Memory B cell (primary cell): ENCODE measurements at places on chromosomes 2 and 18.
A peak's percentile ranks its signal among the peaks of the same experiment; 100 is the strongest.

- DNase-seq: no peak
Measured at GRCh38 chr2:49111006-49111405, 43.3 kb downstream of the FSHR start.

DNA sequence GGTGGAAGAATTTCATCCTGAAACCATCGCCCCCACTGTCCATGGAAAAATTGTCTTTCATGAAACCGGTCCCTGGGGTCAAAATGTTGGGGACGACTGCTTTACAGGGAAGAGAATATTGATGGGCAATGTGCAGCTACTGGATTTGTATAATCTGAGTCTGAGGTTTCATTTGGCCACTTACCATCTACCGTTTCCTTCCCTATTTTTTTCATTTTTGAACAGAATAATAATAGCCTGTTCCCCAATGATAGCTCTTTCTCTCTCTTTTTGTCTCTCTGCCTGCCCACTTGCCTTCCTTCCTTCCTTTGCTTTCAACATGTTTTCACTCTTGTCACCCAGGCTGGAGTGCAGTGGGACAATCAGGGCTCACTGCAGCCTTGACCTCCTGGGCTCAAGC lies 78.3 kb upstream of the TLK1 start:
- no peak for DNase-seq

GRCh38 chr2:143262389-143262788 lies 133.2 kb downstream of the ARHGAP15 start:
- DNase-seq: no peak

DNA sequence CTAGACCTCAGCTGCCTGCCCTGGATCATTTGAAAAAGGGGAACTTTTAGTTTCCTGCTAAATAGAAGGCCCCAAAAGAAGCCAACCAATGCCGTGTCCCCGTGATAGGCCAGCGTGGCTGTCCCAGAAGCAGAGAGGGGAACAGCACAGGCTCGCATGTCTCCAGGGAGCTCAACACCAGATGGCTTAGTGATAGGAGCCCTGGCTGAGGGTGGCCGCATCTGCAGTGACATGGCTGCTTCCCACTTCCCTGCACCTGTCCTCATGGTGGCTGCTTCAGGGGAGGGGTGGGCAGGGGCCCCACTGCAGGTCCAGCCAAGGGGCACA lies 79.6 kb downstream of the MBP start:
- DNase-seq: peak; percentile 29

GRCh38 chr2:168758970-168759820 lies 43.2 kb upstream of the NOSTRIN start:
- DNase-seq: no peak

- DNase-seq: no peak
Measured at GRCh38 chr18:58038063-58038462, 6.0 kb upstream of the NEDD4L start.

- no peak for DNase-seq
Measured at GRCh38 chr2:65204461-65205210, 23.0 kb upstream of the ACTR2 start.

DNA sequence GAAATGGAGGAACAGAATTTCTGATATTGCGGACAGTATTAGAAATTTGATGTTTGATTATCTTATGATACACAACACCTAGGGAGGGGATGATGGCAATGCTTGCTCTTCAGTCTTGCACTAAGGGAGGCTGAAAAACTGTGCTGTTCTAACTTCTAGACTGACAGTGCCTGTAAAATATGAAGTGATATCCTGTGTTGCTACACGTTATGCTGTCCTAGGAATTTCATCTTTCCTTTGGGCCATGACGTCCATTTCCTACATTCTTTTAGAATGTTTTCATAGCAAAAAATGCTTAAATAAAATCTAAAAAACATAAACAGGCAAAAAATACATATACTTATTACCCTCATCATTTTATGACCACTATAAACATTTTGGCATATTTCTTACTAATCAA lies 55.3 kb downstream of the OSBPL1A start:
- no peak for DNase-seq

- no peak for DNase-seq
Measured at GRCh38 chr2:2448178-2448577, 117.1 kb upstream of the MYT1L start.

- no peak for DNase-seq
Measured at GRCh38 chr2:95303191-95303919, 6.2 kb downstream of the KCNIP3 start.

DNA sequence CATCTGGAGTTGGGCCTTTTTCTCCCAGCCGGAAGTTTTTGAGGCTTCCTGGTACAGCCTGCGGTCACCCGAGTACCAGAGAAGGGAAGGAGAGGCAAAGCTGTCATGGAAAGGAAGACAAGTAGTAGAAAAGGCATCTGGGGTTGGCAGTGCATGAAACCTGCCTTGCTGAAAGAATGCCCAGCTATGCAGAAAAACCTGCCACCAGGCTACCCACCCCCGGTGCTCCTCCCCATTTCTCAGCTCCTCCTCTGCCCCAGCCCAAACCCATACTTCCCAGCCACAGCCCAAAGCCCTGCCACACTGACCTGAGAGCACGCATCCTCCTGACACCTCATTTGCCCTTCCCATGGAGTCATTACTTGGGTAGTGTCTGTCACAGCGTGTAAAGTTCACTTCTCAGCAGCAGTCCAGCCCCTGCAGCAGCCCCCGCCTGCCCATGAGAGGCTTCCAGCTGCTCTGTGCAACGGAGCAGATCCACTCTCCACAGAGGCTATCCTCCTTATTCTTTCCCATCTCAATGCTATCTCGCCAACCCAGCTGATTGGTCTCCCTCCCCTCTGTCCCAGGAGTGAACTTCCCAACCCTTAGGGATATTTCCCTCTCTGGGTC lies 40.4 kb upstream of the MAL start:
- no peak for DNase-seq

GRCh38 chr2:67716895-67717396 lies 319.8 kb downstream of the ETAA1 start:
- no peak for DNase-seq

GRCh38 chr2:105179469-105180372 lies 61.8 kb upstream of the GPR45 start:
- DNase-seq: no peak

DNA sequence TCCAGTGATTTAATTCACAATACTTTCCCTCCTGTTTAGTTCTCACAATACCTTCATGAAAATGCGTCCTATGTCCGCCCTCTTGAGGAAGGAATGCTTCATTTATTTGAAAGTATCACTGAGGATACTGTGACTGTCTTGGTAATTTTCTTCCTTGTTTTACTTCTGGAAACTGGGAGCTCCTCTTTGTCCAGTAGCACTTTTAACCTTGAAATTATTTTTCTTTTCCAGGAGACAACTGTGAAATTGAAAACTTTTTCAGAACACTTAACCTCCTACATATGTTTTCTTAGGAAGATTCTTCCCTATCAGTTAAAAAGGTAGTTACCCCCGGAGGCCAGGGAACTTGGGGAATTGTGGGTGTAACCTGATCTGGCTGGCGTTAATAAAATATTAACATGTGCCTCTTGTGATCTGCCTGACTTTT lies 58.9 kb upstream of the STON1 start:
- DNase-seq: no peak

- no peak for DNase-seq
Measured at GRCh38 chr2:151862700-151863099, 34.5 kb upstream of the ARL5A start.

GRCh38 chr2:9666306-9666705 lies 35.5 kb upstream of the YWHAQ start:
- DNase-seq: no peak

DNA sequence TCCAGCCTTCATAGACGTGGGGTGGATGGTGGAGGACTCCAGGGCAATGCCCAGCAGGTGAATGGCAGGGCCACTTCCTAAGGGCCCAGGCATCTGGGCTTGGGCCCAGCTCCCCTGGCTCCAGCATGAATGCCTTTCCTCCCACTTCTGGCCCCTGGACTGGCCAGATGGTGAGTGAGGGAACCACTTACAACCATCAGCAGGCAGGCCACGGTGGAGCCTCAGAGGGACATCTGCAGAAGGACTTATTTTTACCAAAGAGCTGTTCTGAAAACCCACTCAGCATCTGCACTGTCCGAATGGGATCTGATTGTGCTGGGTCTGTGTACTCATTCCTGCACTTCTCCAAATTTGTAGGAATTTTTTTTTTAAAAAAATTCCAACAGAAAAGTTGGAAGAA lies 69.6 kb downstream of the SNTG2 start:
- DNase-seq: no peak

- no peak for DNase-seq
Measured at GRCh38 chr2:54404270-54404669, 51.9 kb upstream of the SPTBN1 start.

DNA sequence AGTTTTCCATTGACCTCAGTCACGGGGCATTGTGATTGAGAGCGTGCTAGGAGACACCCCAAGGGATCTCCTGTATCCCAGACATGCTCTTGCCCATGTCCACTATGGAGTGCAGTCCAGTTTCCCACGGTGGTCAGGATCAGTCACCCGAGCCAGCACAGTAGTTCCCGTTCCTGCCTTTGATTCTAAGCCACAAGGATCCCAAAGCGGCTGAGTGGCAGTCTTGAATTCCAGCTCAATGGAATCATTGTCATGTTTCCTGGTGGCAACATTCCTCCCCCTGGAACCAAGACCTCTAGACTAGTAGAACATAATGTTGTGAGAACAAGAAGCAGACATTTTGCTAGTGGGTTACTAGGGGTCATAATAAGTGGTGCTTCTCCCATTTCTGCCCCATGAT lies 154.3 kb downstream of the SEPTIN10 start:
- no peak for DNase-seq

- DNase-seq: no peak
Measured at GRCh38 chr2:184199274-184199673, 399.1 kb upstream of the ZNF804A start.

- no peak for DNase-seq
Measured at GRCh38 chr2:4175343-4175742, 472.0 kb downstream of the DCDC2C start.

- DNase-seq: peak; percentile 19
Measured at GRCh38 chr2:134718023-134718816, 580 bp downstream of the TMEM163 start.

- DNase-seq: peak; percentile 25
Measured at GRCh38 chr18:50559752-50560680, at the start of gene MAPK4. MAPK4 (plus strand) TSS chr18:50560087; CDS start chr18:50663959, 103,872 bp downstream.

DNA sequence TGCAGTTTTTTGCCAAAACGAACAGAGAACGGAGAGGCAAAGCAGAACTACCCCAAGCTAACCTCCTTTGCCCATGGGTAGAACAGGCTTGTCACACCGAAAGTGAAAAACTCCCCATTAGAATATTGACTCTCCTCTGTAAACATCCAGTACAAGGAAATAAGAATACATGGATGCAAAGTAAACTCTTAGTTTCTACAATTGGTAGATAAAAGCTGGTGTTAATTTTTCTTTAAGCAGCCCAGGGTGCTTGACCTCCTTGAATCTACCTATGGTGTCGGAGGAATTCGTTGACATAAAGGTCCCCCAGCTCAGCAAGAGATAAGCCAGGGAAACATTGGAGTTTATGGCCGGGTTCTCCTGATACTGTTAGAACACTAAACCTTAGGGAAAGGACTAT lies 48.4 kb upstream of the DSG1 start:
- no peak for DNase-seq

DNA sequence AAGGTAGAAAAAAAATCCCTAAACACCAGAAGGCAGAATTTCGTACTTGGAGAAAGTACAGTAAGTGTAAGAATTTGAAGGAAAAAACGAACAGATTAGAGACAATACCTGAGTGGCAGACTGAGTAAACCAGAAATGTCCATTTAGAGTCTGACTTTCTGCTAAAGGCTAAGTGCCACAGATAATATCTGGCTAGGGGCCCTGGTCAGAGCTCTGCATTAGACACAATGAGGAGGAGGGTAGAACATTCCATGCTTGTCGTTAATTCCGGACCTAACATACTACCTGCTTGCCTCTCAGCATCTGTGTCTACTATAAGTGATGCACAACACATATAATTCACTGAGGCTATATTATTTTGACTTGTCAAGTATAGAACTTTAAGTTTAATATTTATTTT lies 18.1 kb downstream of the SEPTIN10 start:
- DNase-seq: no peak

DNA sequence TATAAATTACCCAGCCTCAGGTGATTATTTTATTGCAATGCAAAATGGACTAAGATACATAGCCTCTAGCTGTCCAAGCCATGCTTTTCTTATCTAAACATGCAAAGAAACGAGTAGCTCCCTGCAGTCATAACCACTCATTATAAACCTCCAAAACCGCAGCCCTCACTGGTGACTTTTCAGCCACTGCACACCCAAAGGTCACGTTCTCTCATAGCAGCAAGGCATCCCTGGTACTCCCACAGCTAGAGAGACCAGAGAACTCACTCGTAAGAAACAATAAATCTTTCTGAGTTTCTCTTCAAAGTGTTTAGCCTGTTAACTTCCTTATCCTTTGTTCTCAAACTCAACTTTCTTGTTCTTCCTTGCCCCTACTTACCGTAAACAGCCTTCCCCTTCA lies 28.5 kb upstream of the RALBP1 start:
- no peak for DNase-seq

DNA sequence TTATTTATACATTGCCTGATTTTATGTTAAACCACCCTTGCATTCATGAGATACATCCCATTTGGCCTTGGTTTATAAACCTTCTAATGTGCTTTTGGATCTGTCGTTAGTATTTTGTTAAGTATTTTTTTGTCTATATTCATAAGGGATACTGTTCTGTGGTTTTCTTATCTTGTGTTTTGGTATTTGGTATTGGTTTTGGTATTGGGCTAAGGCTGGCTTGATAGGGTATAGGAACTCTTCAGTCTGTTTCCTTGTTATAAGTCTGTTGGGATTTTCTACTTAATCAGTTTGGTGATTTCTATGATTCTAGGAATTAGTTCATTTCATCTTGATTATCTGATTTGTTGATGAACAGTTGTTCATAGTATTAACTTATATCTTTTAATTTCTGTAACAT lies 49.2 kb downstream of the RELCH start:
- no peak for DNase-seq

DNA sequence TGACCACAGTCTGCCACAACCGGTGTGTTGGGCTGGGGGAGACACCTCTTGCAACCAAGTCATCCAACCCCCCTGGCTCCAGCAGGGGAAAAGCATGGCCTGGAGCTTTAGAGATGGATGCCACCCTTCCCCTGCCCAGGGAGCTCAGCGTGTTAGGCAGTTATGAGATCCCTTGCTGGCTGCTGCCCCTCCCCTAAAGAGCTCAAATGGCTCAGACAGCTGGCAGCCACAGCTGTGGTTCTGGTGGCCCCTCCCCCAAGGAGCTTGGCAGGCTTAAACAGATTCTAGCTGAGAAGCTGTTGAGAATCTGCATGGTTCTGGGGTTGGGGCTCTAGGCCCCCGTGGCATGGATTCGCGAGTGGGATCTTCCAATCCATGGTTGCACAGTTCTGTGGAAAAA lies 64.7 kb downstream of the TEX51 start:
- DNase-seq: no peak

GRCh38 chr2:54524226-54524991 lies 68.3 kb downstream of the SPTBN1 start:
- no peak for DNase-seq
